ENCODE measurements at places on chromosomes 12 and 14.

GRCh38 chr14:94126419-94126677 lies 3.1 kb downstream of the IFI27L2 start:
- H3K4me3 ChIP-seq = no peak overlapping the region
- no peaks in the 10 kb centered on the region for H3K27me3 ChIP-seq
- no peaks in the 10 kb centered on the region for H3K36me3 ChIP-seq

DNA sequence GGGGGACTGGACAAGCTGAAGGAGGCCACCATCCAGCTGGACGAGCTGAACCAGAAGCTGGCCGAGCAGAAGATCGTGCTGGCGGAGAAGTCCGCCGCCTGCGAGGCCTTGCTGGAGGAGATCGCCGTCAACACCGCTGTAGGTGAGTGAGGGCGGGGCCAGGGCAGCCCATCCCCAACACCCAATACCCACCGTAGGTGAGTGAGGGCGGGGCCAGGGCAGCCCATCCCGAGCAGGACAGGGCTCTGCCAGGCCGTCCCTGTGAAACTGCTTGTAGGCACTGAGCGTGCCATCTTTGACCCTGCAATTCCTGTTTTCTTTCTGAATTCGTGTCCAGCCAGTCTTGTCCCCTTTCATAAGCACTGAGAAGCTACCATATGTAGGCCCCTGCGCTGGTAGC lies 74.0 kb downstream of the CCDC92 start:
- no peak overlapping the region for H3K27ac ChIP-seq
- DNase-seq = no peak
- H3K4me1 ChIP-seq = no peaks in the 10 kb centered on the region
- no peak overlapping the region for H3K4me3 ChIP-seq
- H3K27me3 ChIP-seq = no peaks in the 10 kb centered on the region
- H3K36me3 ChIP-seq = no peaks in the 10 kb centered on the region

DNA sequence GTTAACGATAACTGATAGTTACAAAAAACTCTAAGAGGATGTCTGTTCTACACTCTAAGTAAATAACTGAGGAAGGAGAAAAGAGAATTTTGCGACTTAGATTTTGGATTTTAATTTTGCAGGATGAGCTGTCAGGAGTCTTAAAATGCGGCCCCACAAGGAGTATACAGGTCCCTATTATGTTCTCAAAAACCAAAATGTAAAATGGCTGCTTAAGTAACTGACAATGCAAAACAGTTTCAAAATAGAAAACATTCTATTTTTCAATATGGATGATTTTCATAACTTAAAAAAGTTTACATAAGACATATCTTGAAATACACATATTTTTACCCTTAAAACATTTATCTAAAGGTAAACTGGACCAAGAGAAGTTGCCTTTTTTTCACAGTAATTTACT lies 2.6 kb downstream of the CD69 start:
- H3K4me1 ChIP-seq = no peaks in the 10 kb centered on the region
- no peaks in the 10 kb centered on the region for H3K36me3 ChIP-seq
- H3K27me3 ChIP-seq = no peaks in the 10 kb centered on the region

DNA sequence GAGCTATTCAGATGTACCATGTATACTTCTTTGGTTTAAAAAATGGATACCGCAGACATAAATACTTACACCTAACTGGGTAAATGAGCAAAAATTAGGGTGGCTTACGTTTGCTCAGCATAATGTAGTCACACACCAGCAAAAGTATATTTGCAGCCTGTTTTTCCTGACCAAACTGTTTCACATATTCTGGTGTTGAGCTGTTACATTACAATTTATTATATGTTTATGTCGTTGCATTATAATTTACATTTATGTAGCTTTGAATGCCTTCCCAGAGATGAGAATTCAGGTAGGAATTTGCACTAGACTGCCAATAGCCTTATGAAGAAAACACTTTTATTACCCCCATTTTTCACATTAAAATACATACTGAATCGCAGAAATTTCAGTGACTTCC lies 183.3 kb downstream of the PTPRO start:
- no peak overlapping the region for H3K4me3 ChIP-seq
- H3K27me3 ChIP-seq = no peaks in the 10 kb centered on the region
- no peaks in the 10 kb centered on the region for H3K4me1 ChIP-seq
- no peak for DNase-seq
- H3K27ac ChIP-seq = no peak overlapping the region
